T-cell (primary cell): ENCODE measurements at places on chromosomes 7 and 10.

- H3K4me1 ChIP-seq = no peaks in the 10 kb centered on the region
- DNase-seq = no peak
- no peaks in the 10 kb centered on the region for H3K27me3 ChIP-seq
- H3K36me3 ChIP-seq = no peaks in the 10 kb centered on the region
- H3K27ac ChIP-seq = no peak overlapping the region
- H3K4me3 ChIP-seq = no peak overlapping the region
Measured at GRCh38 chr7:18706670-18707069, 211.1 kb downstream of the HDAC9 start.

DNA sequence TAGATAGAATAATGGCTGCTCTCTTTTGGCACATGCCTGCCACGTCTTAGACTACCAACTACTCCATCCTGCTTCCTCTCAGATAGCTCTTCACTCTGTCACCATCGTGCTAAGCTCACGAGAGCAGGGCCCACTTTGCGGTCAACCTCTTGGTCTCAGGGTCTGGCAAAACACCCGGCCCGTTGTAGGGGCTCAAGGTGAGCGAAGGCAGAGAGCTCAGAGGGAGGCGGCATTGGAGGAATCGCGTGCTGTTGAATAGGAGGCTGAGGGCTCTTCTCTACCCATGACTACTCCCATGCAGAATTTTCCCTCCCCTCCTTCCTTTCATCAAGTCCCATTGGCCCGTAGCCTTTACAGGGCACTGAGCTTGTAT is 100.9 kb upstream of the DDC start:
- peaks cover 19% of the 10 kb centered on the region for H3K27me3 ChIP-seq
- H3K4me1 ChIP-seq = peaks cover 20% of the 10 kb centered on the region
- H3K4me3 ChIP-seq = no peak overlapping the region
- H3K36me3 ChIP-seq = no peaks in the 10 kb centered on the region
- no peak overlapping the region for H3K27ac ChIP-seq

- H3K4me1 ChIP-seq = no peaks in the 10 kb centered on the region
- no peaks in the 10 kb centered on the region for H3K27me3 ChIP-seq
- no peak for DNase-seq
- H3K27ac ChIP-seq = no peak overlapping the region
- no peak overlapping the region for H3K4me3 ChIP-seq
- H3K36me3 ChIP-seq = peaks cover 10% of the 10 kb centered on the region
Measured at GRCh38 chr7:158651968-158652565, 52.5 kb downstream of the NCAPG2 start.

DNA sequence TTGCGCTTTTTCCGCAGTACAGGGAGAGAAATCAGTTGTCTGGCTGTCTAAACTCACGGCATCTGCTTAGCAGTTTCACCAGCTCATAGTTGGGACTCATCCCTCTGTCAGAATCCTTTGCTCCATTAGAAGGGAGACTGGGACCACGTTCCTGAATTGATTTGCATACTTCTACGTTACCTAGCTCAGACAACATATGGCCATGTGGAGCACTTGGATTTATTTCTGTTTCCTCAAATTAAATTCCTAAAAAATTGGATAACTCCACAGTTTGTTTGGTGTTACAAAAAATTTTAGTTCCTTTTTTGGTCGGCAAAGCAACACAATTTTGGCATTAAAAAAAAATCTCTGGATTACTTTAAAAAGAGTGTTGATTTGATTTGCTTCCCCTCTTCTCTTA is 614.0 kb downstream of the AUTS2 start:
- no peaks in the 10 kb centered on the region for H3K36me3 ChIP-seq
- no peaks in the 10 kb centered on the region for H3K27me3 ChIP-seq
- no peak overlapping the region for H3K4me3 ChIP-seq
- DNase-seq = no peak
- no peak overlapping the region for H3K27ac ChIP-seq

- H3K4me1 ChIP-seq = peaks cover 48% of the 10 kb centered on the region
- H3K27me3 ChIP-seq = peaks cover 82% of the 10 kb centered on the region
- H3K27ac ChIP-seq = no peak overlapping the region
- H3K36me3 ChIP-seq = no peaks in the 10 kb centered on the region
Measured at GRCh38 chr7:25854608-25855497, 297.1 kb upstream of the NFE2L3 start.
